MCF 10A (cell line): ENCODE measurements at places on chromosomes 11 and 22.

DNA sequence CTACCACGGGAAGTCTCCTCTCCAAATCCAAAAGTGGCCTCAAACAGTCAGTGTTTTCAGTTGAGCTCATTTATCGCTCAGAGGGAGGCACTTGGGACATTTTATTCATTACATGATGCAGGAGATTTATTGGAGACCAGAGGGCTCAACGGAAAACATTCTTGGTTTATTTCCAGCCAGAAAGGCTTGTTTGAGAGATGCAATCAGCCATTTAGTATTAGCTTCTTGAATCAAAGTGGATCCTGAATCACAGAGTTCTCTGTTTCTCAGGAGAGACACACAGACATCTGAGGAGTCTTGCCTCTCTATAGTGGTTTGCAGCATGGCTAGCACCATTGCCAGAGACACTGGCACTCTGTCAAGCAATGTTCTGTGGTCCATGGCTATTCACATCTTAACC, 31.5 kb downstream of the CD44 start:
- no peak overlapping the region for H3K4me3 ChIP-seq
- no peaks in the 10 kb centered on the region for H3K27me3 ChIP-seq
- H3K27ac ChIP-seq, result no peak overlapping the region
- no peak for DNase-seq

DNA sequence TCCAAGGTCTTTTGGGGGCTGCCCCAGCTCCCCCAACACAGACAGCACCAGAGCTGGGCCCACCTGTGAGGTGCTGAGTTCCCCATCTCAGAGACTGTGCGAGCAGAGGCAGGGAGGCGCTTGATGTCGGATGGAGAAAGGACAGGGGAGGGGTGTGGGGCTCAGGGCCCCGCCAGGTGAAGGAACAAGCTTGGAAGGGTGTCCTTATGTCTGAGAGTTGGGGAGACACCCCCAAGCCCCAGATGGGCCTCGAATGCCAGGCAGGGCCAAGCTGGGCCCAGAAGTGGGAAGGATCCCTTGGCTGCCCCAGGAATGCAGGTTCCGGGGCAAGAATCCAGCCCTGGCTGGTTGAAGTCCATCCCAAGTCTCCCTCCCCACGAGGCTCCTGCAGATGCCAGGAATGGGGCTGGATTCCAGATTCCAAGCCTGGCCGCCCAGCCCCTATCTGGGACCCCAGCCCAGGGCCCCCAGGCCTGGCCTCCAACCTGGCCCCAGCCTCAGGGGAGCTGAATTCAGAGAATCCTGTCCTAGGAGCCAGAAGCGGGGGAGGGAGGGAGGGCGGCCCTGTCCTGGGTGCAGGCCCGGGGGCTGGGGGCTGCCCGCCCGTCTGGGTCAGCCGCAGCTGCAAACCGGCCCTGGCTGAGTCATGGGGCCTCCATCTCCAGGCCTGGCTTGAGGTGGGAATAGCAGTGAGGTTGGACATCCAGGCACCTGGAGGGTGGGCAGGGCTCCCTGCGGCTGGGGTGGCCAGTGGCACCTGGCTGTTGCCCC, 50.9 kb downstream of the CDKN1C start:
- no peaks in the 10 kb centered on the region for H3K36me3 ChIP-seq
- H3K4me1 ChIP-seq, result peaks cover 17% of the 10 kb centered on the region
- no peak overlapping the region for H3K4me3 ChIP-seq
- no peaks in the 10 kb centered on the region for H3K27me3 ChIP-seq

GRCh38 chr11:46696212-46696558, 4.2 kb downstream of the ARHGAP1 start:
- DNase-seq, result no peak
- H3K36me3 ChIP-seq, result peaks cover 52% of the 10 kb centered on the region
- no peak overlapping the region for H3K4me3 ChIP-seq
- H3K27me3 ChIP-seq, result no peaks in the 10 kb centered on the region
- H3K27ac ChIP-seq, result no peak overlapping the region
- H3K4me1 ChIP-seq, result peaks cover 14% of the 10 kb centered on the region

- H3K4me1 ChIP-seq, result peaks cover 11% of the 10 kb centered on the region
- H3K4me3 ChIP-seq, result no peak overlapping the region
- H3K27ac ChIP-seq, result no peak overlapping the region
- peaks cover 5% of the 10 kb centered on the region for H3K36me3 ChIP-seq
Measured at GRCh38 chr11:78886616-78887015, 312.0 kb upstream of the NARS2 start.

- DNase-seq, result peak; percentile 72
- no peaks in the 10 kb centered on the region for H3K36me3 ChIP-seq
- no peaks in the 10 kb centered on the region for H3K27me3 ChIP-seq
- no peaks in the 10 kb centered on the region for H3K4me1 ChIP-seq
- peak overlapping the region; percentile 55 for H3K27ac ChIP-seq
- no peak overlapping the region for H3K4me3 ChIP-seq
Measured at GRCh38 chr22:43789452-43789851, 22.7 kb downstream of the EFCAB6 start.

GRCh38 chr22:46678785-46679700, 58.9 kb downstream of the GRAMD4 start:
- no peak for DNase-seq
- H3K27me3 ChIP-seq, result no peaks in the 10 kb centered on the region
- peaks cover 19% of the 10 kb centered on the region for H3K36me3 ChIP-seq
